Right atrium auricular region (tissue), 2 donors: ENCODE measurements at places on chromosomes 2 and 18. TPM values are rescaled to one million over a fixed set of nuclear protein-coding genes. Genes with fewer than 3 reads are reported as not detected.

DNA sequence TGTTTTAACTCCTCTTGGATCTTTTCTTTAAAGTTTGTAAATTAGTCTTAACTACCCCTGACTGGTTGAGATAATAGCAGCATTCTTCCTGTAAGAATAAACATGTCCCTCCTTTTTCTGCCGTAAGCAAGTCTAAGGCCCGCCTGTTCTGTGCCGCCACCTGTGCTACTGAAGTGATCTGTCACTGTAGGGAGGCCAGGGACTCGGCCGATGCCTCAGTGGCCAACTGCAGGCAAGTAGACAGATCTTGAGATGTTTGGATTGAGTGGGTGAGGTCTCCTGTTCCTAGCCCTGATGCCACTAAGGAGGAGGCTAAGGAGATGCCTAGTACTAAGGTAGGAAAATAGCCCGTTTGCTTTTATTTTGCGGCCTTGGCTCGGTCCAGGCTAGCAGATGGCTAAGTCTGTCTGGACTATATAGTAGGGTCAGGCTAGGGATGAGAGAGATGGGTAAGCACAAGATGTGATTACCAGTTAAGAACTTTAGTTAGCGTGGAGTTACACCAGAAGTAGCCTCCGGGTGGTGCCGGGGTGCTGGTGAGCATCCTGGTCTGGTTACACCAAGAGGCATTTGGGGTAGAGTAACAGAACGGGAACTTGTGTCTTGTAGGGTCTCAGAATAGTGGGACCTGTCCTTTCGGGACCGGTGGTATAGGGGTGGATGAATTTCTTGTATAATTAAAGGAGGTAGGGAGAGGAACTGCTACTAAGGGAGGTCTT is 584.2 kb downstream of the SUCLG1 start:
- H3K36me3 ChIP-seq = no peaks in the 10 kb centered on the region
- no peak for DNase-seq
- H3K4me3 ChIP-seq = no peak overlapping the region
- H3K27ac ChIP-seq = no peak overlapping the region
- H3K4me1 ChIP-seq = no peaks in the 10 kb centered on the region

DNA sequence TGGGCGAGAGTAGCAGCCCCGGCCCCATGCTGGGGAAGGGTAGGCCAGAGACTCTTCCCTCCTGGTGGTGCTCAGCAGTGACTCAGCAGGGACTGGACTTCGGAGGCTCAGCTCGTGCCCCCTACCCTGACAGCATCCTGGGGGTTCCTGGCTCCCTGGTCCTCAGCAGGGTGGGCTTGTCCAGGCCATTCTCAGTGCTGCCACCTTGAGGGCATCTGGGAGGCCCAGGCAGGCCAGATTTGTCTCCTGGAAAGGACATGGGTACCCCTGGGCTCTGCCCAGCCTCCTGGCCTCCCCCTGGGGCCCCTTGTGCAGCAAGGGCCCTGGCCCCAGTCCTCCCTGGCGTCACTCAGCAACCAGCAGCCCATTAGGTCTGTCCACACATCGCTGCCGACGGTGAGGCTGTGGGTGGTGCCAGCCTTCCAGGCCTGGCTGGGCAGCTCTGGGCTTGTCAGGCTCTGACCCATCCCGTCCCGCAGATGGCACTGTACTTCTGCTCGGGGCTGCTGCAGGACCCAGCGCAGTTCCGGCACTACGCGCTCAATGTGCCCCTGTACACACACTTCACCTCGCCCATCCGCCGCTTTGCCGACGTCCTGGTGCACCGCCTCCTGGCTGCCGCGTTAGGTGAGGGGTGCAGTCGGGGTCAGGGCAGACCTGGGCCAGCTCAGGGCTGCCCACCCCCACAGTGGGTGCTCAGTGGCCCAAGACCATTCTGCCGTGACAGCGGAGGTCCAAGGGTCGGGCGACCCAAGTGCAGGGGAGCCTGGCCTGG is 45.0 kb upstream of the ALPP start:
- no peak overlapping the region for H3K4me3 ChIP-seq
- H3K27ac ChIP-seq = no peak overlapping the region
- H3K4me1 ChIP-seq = no peaks in the 10 kb centered on the region
- no peak for DNase-seq
- H3K27me3 ChIP-seq = no peaks in the 10 kb centered on the region
- no peaks in the 10 kb centered on the region for H3K36me3 ChIP-seq

Gene IL36A
- total RNA-seq = not detected

Gene FAM124B
- 1.3 TPM for total RNA-seq
